ENCODE measurements at places on chromosomes 7 and 10.

DNA sequence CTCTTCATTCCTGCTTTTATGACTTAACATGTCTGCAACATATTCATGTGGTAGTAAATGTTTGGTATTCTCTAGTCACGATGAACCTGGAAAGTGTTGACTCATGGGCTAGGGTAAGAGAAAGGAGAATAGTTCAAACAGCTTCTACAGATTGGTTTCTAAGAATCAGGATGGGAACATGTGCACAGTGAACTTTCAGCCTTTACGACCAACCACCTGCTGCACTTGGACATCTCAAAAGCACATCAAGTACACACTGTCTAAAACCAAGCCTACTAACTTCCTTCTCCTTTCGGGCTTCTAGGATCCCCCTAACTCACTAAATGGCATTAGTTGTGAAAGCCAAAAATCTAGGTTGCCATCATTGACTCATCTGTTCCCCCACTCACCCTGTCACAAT, 85.5 kb downstream of the CUL2 start:
- DNase-seq: no peak

DNA sequence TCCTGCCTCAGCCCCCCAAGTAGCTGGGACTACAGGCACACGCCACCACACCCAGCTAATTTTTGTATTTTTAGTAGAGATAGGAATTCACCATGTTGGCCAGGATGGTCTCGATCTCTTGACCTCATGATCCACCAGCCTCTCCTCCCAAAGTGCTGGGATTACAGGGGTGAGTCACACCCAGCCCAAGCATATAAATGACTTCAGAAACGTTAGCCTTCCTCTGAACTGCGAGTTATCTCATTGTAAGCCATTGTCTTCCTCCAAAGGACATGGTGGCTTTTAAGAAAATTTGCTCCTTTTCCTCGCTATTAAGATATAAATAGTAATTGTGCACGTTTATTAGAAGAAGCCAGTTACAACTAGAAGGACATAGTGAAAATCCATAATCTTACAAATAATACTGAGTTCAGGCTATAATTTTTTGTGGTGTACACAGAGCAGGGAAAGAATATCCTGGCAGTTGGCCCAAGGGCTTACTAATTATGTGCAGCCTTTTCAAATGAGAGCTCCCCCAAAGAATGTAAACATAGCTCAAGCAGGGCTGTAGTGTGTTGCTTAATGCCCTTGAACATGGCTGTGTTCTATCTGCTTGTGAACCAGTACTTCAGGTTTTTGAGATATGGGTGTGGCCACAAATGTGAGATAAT, 495.8 kb downstream of the PARD3 start:
- DNase-seq: peak; percentile 85

DNA sequence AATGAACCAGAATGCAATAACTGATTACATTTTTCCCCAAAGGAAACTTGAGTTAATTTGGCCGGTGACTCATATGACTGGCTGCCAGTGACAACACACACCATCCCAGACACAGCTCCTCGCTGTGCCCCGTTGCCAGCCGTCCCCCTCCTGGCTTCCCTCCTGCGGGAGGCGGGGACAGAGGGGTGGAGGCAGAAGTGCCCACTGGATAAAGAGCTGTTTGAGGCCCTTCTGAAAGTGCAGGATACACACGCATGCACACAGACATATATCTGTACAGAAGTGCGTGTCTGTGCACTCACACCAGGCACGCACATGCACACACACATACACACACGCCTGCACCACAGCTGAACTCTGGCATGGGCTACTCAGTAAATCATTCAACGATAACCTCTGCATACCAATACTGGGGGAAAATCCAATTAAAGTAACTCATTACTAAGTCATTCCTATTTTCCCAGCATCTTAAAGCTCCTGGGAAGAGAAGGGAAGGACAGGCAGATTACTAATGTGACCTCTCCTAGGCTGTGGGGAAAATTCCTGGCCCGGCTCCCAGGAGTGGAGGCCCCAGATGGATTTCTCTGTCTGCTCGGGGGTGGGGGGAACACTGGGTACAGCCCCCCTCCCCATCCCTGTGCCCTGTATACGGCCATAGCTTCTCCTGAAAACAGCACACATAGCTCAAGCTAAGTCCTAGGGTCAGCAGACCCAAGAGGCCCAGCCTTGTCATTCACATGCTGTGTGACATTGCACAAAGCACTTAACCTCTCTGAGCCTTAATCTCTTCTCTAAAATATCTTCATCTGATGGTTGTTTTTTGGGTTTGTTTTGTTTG, 52.3 kb upstream of the MYL10 start:
- peak; percentile 89 for DNase-seq

DNA sequence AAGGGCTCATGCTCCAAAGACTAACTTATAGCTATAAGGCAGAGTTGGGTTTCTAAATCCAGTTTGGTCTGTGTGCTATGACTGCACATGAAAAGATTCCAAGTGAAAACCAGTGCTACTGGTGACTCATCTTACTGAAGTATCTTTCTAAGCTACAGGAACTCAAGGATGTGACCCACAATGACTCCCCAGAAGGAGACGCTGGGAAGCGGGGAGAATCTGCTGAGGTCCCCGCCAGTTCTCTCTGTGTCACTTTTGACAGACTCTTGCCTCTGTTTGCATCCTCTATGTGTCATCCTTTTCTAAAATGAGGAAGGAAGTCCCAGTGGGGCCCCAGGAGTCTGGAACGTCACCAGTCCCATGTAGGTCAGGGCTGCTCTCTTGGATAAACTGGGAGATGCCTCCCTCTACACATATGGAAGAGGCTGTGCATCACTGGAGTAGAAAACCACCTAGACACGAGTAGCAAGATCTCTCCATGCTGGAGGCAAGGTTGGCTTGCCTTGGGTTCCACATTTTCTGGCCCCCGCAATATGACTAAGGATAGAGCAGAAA, 28.8 kb upstream of the GPR26 start:
- no peak for DNase-seq

GRCh38 chr10:493391-494148, 195.9 kb downstream of the DIP2C start:
- DNase-seq: no peak

GRCh38 chr7:121909716-121910345, 36.9 kb downstream of the PTPRZ1 start:
- DNase-seq: no peak

GRCh38 chr7:3057066-3057420, 13.4 kb upstream of the CARD11 start:
- DNase-seq: no peak

DNA sequence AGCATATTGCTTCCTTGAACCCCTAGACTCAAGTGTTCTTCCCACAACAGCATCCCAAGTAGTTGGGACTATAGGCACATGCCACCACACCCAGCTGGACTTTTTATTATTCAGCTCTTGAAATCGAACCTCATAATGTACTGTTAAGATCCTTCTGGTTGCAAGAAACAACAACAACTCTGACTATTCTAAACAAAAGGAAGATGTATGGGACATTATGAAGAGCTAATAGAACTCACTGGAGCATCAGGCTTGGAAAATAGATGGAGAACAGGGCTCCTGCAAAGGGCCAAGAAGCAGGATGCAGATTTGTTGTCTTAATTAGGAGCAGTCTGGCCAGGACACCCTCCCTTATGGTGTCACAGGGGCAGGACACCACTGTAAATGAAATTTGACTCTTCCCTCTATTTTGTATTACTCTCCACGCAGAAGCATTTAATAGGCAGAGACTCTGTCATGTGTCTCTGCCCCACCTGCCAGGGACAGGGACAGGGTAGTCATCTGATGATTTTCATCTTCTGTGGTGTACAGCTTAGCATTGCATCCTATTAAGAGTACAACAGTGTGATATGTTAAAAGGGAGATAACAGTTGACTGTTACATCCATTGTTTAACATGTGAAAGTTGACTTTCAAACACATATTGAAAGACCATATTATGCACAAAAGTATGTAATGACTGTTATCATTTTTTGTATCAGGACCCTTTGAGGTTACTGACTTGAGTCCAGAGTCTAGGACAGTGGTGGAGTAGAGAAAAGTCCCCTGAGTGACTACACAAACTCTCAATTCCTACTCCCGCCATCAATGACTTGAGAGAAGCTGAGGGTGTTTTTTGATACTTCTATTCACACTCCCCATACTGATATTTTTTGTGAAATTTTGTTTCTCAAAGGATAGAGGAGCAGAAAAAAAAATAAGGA, 157.3 kb downstream of the LRRC4 start:
- DNase-seq: no peak

GRCh38 chr7:129864042-129864441, 88.7 kb downstream of the UBE2H start:
- DNase-seq: no peak

DNA sequence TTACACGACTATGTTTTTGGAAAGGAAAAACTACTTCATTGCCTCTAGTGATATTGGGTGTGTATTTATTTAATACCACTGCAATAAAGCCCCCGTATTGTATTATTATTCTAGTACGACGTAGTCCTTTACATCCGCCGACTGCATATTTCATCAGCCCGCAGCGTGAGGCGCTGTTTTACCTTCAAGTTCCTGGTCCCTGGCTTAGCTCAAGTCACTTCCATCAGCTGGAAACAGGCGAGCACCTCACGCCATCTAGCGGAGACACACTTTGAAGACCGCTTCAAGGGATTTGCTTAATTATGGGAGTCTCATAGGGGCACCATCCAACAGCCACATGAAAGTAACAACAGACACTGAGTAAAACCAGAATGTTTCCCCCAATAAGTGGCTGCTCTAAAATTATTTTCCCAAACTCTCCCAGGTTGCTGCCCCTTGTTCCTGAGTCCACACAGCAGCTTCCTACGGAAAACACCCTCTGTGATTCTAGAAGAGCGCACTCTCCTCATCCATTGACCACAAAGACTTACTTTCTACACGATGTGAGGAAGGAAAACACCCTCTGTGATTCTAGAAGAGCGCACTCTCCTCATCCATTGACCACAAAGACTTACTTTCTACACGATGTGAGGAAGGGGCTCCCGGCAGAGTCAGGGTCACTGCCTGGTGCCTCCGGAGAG, 15.7 kb upstream of the ITIH2 start:
- DNase-seq: peak; percentile 94

DNA sequence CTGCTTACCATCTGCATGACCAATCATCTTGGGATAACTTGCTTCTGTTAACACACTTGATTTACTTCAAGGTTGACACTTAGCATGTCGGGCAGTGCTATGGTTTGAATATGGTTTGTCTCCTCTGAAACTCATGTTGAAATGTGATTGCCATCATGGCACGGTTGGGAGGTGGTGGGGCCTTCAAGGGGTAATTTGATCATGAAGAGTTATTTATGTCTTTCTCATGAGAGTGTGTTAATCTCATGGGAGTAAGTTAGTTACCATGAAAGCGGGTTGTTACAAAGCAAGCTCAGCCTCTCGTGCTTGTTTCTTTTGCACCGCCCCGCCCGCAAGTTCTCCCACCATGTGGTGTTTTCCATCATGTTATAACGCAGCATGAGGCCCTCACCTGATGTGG, 163.6 kb downstream of the DOCK4 start:
- DNase-seq: no peak

GRCh38 chr7:24812305-24812945, 55.2 kb upstream of the GSDME start:
- DNase-seq: peak; percentile 49

DNA sequence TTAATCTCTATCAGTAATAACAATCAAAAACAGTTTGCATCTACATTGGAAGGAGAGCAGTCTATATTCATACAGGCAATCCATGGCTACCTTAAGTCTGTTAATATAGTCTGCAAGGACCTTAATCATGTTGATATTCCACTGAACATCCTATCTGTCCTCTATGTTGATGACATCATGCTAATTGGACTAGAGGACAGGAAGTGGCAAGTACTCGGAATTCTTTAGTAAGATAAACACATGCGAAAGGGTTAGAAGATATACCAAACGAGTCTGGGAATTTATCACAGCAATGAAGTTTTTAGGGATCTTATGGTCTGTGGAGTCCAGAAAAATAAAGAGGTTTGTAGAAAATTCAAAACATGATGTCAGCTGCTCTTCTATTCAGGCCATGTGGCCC, 11.3 kb upstream of the SAMD9L start:
- peak; percentile 55 for DNase-seq

- no peak for DNase-seq
Observed at GRCh38 chr10:63072951-63073350, 60.2 kb upstream of the NRBF2 start.

DNA sequence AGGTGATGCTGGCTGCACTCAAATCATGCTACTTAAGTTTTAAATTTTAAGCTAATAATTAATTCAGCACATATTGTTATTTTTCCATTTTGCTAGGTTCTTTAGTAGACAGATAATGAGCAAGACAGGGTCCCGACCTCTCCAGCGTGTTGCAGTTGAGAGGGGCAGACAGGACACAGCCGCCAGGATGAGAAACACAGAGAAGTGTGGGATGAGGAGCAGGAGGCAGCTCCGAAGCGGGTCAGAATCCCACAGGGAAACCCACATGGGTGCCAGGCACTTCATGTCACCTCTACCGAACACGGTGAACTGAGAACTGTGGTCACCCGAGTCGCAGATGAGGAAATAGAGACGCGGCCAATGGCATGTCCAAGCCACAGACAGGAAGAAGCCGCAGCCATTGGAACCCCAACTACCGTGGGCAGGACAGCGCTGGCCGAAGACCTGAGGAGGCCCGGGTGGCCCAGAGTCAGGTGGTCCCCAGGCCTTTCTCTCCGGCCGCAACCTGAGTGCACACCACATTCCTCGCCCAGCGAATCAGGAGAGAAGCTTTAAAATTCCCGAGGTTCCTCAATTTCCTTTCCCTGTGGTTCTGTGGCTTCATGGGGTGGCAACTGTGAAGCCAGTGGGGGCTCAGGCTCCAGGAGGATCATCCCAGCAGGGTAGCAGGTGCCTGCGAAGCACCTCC, 213.0 kb downstream of the DNAJB6 start:
- no peak for DNase-seq

Data from umbilical cord (tissue), 2 donors.